AG10803 (cell line): ENCODE measurements at places on chromosomes 12 and 14.
A peak's percentile ranks its signal among the peaks of the same experiment; 100 is the strongest.

- no peak for DNase-seq
Measured at GRCh38 chr12:34607520-34608195, 585.4 kb downstream of the ALG10 start.

GRCh38 chr12:12979731-12980259 is 20.3 kb downstream of the HEBP1 start:
- peak; percentile 96 for DNase-seq

GRCh38 chr12:49796155-49796554 is 32.1 kb downstream of the NCKAP5L start:
- DNase-seq, result no peak

DNA sequence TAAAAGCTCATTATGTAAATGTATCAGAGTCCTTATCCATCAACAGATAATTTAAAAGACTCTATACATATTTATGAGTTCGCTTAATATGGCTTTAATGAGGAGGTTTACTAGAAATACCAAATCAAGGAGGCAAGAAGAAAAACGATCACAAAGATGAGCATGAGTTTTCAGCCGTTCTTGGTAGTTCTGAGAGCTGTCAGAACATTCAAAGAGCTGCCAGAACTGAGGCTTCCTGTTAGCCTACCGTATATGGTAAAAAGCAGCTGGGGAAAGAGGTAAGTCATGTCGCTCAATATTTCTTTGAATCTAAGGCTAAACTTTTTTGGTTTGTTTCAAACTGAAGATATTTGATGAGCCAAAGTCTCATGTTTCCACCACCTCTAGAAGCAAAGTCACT is 115.3 kb upstream of the PLXNC1 start:
- no peak for DNase-seq

DNA sequence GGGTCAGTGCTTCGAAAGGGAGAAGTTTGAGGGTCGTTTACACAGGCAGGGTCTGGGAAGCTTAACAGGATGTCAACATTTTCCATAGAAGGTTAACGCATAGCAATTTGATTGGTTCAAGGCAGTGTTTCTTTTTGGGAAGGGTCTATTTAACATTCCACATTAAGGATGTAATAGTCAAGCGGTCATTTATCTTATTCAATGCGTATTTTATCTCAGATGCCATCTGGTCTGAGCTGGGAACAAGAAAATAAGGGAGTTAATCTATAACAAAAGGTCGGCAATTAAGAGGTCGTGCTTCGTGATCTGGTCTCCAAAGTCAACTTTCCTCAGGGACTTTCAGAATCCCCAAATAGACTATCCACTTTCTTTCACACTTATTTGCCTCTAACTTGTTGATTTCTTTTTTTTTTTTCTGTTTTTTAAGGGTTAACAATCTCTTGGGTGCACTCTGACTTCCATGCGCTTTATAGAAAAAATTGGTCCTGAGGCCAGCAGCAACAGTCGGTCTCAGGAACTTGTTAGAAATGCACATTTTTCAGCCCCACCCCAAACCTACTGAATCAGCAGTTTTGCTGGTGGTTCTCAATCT is 550 bp upstream of the RESF1 start:
- DNase-seq, result no peak

GRCh38 chr12:95351748-95352147 is 122.2 kb upstream of the METAP2 start:
- peak; percentile 51 for DNase-seq

- DNase-seq, result peak; percentile 3
Measured at GRCh38 chr14:35470755-35471154, 63.2 kb upstream of the INSM2 start.
